Fibroblast of upper back skin (primary cell): ENCODE measurements at places on chromosomes 2 and 18.

- peak; percentile 7 for DNase-seq
Measured at GRCh38 chr2:206457188-206457634, 13.9 kb downstream of the ADAM23 start.

GRCh38 chr2:5102823-5103222 is 589.4 kb upstream of the SOX11 start:
- no peak for DNase-seq

- no peak for DNase-seq
Measured at GRCh38 chr2:145199042-145199441, 679.1 kb upstream of the ZEB2 start.

DNA sequence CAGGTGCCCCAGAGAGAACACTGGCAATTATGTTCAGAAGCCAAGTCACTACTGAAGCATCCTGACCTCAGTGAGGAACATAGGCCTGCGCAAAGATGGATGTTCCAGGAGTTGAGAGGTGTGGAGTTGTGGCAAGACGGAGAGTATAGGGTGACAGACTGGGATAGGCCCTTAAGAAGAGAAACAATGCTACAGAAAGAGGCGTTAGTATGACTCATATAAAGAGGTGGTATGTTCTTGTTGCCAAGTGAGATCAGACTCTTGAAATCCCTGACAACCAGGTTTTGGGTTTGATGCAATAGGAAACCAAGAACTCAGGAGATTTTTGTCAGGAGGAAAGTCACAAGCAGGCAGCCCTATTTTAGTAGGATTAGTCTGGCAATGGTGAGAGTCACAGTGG is 185.6 kb downstream of the RIT2 start:
- peak; percentile 2 for DNase-seq

DNA sequence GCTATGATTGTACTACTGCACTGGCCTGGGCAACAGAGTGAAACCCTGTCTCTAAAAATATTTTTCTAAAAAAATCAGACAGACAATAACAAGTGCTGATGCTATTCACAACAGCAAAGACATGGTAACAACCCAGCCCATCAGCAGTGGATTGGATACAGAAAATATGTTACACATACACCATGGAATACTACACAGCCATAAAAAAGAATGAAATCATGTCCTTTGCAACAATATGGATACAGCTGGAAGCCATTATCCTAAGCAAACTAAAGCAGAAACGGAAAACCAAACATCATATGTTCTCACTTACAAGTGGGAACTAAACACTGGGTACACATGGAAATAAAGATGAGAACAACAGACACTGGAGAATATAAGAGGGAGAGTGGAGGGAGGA is 19.9 kb downstream of the FAM161A start:
- no peak for DNase-seq
